ENCODE measurements at places on chromosomes 12 and 14.

DNA sequence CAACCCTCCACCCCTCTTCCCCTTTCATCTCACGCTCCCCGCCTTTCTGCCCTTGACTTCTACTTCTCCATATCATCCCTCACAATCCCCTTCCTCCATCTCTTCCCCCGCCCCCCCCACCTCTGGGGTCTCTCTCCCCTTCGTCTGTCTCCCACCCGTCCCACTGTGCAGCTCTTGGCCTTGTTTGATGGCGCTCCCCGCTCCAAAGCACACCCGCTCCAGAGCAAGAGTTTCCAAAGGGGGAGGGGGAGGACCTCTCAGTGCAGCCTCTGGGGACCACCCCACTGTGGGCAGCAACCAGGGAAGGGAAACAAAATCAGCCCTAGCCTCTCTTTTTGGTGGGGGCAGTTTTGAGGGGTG lies 774 bp downstream of the CHGA start:
- no peak for DNase-seq

- DNase-seq, result no peak
These were observed 1.6 kb upstream of the PPP2R5E start for GRCh38 chr14:63544591-63545299.

DNA sequence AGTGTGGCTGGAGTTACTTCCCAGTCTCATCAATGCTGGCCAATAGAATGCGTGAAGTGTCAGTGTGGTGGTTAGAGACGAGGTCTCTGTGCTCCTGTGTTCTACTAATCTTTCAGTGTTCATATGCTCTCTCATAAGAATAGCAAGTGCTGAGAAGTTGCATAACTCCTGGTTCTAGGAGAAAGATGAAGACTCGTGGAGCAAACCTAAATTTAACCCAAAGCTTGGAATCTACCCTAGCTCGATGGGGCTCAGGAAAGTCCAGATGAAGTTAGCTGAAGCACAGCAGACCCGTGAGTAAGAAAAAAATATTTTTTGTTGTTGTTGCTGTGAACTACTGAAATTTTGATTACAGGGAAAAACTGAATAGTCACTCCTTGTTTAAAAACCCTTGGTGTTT lies 412.6 kb downstream of the APAF1 start:
- no peak for DNase-seq

- DNase-seq, result no peak
These were observed 164.3 kb upstream of the PLEKHA5 start for GRCh38 chr12:18965203-18965602.

- DNase-seq, result no peak
These were observed 24.3 kb downstream of the BTBD6 start for GRCh38 chr14:105272623-105273022.

GRCh38 chr12:48183091-48183875 lies at the start of gene CCDC184:
Gene CCDC184 (plus strand): TSS chr12:48183644. CDS start chr12:48184123, 479 bp downstream.
- DNase-seq, result peak; percentile 93

DNA sequence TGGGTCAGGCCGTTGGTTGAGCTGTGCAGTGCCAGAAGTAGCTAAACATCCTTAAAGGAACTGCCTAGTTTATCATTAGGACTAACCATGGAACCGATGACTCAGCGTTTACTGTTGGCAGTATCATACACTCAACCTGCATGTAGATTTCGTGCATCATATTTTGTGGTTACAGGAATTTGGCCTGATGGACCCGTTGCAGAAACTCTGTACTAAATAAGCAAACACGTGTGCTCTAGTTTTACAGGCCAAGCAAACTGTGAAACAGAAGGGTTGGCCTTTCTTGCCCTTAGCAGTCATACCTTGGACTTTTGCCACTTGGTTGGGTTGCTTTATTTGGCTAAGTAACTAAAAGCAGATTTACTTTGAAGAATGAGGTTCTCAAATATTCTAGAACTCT lies 35.6 kb downstream of the DGLUCY start:
- DNase-seq, result no peak

DNA sequence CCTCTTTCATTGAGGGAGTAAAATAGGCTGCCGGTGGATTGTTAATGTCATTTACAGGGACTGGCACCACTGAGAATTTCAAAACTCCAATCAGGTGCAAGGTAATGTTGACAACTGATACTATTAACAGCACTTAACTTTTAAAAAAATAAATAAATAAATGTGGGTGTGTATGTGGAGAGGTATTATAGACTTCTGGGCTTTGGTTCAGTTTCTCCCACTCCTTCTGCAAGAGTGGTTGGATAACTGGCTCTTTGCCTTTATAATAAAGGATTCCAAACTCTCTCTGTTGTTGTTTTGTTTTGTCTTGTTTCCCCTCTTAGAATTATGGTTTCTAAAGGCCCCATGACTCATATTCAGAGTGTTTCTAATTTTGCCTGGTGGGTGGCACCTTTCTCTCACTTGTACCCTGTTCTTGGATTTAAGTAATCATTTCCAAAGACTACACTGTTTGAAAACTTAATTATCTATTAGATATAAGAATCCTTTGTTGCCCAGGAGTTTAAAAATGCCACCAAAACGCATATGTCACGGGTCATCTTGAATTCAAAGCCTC lies 151.6 kb upstream of the ARID2 start:
- no peak for DNase-seq

All from endodermal cell (in vitro differentiated cells).